GM12865 (cell line): ENCODE measurements at places on chromosomes 2 and 18.

DNA sequence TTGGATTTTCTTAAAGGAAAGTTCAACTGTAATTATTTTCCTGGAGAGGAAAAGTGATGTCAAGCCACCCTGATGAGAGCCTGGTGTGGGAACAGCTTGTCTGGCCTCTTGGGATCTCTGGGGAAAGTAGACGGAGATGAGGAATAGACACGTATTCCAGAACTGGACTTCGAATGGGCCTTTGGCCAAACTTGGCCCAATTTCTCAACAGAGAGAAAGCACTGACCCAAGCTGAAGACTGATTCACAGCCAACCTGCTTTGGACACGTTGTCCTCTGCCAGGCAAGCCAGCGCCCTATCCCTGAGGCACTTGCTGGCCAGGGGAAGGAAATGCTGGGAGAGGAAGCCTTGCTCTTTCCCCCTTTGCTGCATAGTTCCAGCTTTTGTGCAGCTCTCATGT is 70.8 kb upstream of the CTAGE1 start:
- no peak for DNase-seq

GRCh38 chr2:178846458-178846802 is 39.2 kb upstream of the TTN start:
- DNase-seq = no peak

- DNase-seq = no peak
These were observed 166.7 kb downstream of the C1D start for GRCh38 chr2:67896076-67896475.

GRCh38 chr2:15788455-15788829 is 151.9 kb upstream of the MYCN start:
- DNase-seq = no peak

DNA sequence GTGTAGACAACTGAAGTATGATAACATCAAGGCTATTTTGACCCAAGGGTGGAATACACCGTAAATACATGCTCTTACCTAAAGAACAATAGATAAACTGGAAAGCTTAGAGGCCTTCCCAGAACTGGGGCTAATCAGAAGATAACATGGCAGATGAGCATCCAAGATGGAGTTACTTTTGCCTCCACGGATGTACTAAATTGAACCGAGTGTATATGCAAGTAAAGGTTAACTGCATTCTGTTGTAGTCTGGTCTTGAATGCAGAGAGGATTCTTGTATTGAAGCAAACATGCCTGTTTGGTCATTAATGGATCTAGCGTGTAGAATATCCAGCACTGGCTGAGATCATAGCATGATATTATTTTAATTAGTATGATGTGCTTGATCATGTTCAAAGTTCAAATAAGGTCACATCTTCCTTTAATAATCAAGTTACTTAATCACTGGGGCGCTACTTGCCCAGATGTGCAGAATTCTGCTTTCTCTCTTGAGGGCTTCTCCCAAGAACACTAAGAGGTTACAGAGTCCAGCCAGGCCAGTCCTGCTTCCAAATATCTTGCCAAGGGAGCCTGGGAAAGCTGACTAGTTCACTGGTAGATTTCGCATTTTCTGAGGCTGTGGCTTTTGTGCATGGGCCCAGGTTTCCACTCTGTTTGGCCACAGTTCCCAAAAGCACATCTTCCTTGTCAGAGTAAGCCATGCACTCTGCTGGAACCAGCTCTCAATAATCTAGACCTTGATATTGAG is 37.5 kb upstream of the ACSL3 start:
- no peak for DNase-seq
